ENCODE measurements at places on chromosomes 3 and 15.

DNA sequence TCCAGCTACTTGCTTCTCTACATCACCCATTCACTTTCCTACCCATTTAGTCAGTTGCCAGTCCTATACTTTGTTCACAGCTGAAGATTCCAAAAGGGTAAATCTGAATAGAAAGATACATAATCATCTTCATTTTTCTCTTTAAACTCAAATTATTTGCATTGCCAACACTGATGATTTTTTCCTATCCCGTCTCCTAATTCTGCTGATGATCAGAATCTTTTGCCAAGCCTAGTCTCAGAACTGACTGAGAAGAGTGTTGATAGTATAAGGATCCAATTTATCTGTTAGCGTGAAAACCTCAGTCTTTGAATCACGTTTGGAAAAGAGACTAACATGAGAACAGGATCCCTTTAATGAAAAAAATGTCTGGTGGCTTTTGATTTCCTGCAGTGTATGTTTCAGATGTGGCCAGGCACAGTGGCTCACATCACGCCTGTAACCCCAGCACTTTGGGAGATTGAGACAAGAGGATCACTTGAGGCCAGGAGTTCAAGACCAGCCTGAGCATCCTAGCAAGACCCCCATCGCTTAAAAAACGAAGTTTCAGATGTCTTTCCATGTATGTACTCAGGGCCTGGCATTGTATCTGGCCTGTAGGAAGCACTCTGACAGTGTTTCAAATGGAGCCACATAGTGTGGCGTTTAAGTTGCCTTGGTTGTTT, 169.4 kb downstream of the KLHL25 start:
- DNase-seq: no peak

- DNase-seq: no peak
These were observed 14.4 kb downstream of the GOLGB1 start for GRCh38 chr3:121735047-121735696.

DNA sequence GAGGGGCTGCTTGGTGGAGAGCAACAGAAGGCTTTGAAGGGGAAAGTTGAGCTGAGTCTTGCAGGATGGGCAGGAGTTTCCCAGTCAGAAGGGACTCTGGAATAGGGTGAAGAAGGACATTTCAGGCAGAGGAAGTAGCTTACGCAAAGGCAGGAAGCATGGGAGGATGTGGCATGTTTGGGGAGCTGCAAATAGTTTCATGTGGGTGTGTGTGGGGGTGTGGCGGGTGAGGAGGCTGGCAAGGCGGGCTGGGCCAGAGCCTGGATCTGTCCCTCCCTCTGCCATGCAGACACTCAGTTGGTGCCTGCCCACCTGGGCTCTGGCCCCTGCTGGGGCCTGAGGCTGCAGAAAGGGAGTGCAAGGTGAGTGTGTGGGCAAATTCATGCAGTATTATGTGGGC, 10.4 kb downstream of the TEX264 start:
- peak; percentile 39 for DNase-seq

GRCh38 chr3:114953800-114954199, 193.3 kb downstream of the ZBTB20 start:
- DNase-seq: no peak

DNA sequence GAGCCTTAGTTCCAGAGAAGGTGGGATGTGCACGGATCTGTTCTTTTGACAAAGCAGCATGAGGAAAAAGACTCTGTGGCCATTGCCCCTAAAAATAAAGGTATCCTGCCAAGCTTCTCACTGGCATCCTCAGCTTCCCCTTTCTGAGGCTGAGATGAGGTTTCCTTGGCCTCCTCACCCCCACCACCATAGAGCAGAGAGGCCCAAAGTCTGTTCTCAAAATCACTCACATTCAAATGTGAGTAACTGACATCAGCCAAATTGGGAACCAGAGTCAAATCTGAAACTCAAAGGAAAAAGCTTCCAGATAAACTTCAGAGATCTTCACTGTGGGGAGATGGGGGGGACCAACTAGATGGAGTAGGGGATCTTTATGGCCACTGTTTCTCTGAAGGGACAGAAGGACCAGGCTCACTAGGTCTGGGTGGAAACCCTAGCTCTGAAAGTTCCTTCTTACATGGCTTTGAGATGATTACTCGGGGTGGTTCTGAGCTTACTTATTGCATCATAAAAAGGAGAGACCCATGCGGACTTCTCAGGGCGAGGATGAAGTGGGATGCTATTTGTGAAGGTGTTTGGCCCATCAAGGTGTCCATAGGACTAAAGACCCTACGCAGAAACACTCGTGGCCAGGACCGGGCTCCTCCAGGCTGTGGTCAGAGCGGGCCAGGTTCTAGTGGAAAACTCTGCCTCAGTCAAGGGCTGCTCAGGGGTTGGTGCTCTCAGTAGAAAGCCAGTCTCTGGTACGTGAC, 61.5 kb upstream of the MEF2A start:
- no peak for DNase-seq

DNA sequence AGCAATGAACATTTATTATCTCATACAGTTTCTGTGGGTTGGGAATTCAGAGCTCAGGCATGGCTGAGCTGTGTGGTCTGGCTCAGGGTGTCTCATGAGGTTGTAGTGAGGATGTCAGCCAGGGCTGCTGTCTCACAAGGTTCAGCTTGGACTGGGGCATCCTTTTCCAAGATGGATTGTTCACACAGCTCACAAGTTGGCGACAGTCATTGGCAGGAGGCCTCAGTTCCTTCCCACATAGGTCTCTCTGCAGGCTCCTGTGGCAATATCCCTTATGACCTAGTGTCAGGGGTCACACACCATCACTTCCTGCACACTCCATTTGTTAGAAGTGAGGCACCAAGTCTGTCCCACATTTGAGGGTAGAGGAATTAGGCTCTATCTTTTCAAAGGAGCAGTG, 56.0 kb downstream of the RPLP1 start:
- DNase-seq: no peak

DNA sequence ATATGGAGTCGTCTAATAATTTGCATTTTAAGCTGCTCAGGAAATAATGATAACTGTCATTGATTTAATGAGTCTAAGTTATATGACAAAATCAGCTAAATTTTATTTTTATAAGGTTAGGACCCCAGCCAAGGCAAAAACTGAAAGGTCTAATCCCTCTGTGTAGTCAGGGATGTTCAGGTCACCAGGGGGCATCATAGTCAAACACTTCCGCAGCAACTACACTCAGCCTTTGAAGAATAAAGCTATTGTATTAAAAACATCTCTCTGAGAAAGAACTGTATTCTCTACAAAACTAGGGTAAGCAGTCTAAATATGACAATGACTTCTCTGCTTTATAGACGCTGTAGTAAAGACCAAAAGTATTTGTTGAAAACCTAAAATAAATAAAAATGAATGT, 15.0 kb downstream of the INTS14 start:
- DNase-seq: no peak

DNA sequence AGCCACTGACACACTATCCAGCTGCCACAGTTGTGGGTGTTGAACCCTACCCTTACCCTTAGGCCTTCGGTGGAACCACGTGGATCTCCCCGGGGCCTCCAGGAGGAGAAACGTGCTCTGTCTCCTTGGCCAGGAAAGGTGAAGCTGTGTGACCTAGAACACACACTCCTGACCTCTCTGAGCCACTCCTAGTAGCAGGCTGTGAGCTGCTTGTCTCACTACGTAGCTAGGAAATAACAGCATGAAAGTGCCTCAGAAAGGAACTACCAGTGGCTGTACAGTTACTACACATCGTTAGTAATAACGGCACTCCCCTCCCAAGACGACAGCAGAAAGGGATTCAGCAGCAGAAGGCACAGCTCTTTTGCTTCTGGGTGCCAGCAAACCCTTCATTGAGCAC, 36.2 kb upstream of the SLC6A6 start:
- no peak for DNase-seq

DNA sequence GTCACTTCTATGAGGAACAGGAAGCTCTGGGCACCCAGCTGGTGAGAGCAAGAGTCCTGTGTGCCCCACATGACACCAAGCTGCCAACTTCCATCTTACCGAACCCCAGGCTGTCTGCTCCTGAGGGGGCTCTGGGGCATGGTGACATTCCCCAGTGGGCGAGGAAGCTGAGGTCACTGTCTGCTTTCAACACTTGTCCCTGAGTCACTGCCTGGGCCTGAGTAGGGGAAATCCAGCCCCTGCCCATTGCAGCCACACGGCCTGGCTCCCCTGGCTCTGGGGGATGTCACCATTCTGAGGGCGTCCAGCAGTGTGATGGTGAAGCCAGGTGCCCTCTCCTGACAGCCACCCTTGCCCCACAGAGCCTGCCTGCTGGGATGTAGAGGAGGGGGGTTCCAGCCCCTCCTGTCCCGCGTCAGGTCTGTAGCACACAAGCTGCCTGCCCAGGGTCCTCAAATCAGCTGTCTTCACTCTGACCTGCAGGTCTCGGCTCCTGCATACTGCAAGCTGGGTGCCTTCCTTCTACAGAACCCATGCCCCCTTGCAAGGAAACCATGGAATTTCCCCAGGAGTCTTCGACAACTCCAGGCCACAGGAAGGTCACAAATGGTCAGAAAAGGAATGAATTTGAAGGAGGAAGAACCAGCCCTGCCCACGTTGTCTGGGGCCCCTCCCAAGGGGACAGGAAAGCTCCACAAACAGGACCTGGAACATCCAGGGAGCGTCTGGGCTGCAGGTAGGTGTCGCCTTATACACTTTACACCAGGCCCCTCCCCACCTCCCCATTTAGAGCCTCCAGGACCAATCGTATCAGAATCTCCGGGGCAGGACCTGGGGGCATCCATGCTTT, 69.9 kb upstream of the GATM start:
- no peak for DNase-seq

GRCh38 chr3:125054449-125055329, 1.1 kb downstream of the HEG1 start:
- DNase-seq: no peak

DNA sequence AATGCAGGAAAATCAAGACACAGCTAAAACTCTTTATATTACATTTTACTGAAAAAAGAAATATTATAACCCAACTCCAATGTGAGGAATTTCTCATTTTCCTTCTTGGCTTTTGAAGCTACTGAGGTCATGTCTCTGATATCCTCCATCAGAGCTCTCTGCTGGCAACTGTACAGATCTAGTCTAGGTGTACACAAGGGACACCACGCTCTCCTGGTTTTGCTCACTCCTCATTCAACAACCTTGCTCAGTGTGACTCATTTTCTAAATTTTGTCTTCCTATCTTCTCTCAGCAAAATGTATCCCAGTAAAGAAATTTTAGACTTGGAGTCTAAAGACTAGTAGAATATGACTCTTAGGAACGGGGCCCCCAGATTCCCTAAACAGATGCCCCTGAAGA, 144.3 kb downstream of the KCNMB2 start:
- DNase-seq: no peak

- no peak for DNase-seq
These were observed 4.1 kb upstream of the COL6A5 start for GRCh38 chr3:130341388-130341787.

- no peak for DNase-seq
These were observed 541.3 kb downstream of the UNC13C start for GRCh38 chr15:54519577-54519976.

GRCh38 chr3:76879959-76880358, 159.9 kb upstream of the ROBO2 start:
- DNase-seq: no peak

GRCh38 chr3:48999085-48999858, 7.9 kb upstream of the WDR6 start:
- DNase-seq: no peak

- peak; percentile 47 for DNase-seq
These were observed 27.6 kb downstream of the RFT1 start for GRCh38 chr3:53102601-53103147.

DNA sequence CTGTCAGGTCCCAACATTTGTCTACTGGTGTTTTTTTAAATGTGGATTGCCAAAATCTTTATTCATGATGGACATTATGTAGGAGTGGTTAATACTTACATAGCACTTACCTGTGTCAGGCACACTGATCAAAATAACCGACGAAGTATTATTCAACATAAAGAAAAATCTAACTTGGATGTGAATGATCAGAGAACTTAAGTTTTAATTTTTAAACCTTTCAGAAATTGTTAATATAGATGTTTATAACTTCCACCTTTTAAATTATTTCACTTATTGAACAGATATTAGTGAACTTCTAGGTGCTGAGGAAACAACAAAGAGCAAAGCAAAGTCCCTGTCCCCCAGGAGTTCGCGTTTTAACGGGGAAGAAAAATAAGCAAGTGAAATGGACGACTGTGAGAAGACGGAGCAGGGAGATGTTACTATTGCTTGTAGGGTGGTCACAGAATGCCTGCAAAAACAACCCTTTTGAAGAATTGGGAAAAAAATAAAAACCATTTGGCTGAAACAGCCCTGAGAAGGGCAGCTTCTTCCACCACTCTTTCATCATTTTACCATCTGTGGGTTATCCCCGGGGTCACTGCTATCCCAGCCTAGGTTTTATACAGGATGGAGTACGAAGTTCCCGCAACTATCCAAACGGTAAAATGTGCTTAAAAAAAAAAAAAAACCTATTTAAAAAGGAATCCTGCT, 915 bp upstream of the APH1B start:
- DNase-seq: no peak

- no peak for DNase-seq
These were observed 223.7 kb downstream of the MAGI1 start for GRCh38 chr3:65814845-65815578.

DNA sequence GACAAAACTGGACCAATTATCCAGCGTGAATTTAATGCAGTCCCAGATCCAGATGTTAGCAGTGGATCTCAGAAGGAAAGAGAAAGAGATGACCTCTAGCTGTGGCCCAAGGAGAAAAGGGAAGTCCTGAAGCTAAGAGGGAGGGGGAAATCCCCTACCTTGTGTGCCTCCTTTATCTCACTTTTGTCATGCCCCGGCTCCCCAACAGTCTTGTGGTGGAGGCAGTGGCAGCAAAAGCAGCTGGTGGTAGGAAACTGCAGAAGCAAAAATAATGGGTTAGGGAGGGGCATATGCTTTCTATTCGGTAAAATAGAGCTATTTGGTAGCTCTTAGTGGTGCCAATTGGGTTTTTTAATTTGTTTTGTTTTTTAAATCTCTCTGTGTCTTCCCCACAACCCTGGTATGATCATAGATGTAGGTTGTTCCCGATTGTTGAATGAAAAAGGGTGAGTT, 56.5 kb downstream of the MCTP2 start:
- DNase-seq: no peak

DNA sequence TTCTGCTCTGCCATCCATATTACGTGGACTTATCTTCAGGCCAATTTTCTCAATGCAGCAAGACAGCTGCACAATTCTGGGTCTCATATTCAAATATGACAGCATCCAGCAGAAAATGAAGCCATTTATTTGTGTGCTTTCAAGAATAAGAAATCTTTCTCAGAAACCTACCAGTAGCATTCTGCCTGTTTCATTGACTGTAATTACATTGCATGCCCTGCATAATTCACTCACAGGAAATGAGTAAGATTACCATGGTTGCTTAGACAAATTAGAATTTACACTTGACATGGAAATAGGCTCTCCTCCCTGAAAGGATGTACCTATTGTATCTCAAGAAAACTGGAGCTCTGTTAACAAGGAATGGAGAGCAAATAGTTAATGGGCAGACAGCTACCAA, 346.6 kb upstream of the DCBLD2 start:
- no peak for DNase-seq

All from AG20443 (cell line).